ENCODE measurements at places on chromosomes 7 and 10. TPM values are rescaled to one million over a fixed set of nuclear protein-coding genes. Genes with fewer than 3 reads are reported as not detected.

GRCh38 chr10:79446758-79447084 lies 1.3 kb upstream of the ZCCHC24 start:
- H3K27me3 ChIP-seq: no peaks in the 10 kb centered on the region
- H3K27ac ChIP-seq: peak overlapping the region; percentile 94
- peak overlapping the region; percentile 93 for H3K4me3 ChIP-seq
- peaks cover 36% of the 10 kb centered on the region for H3K4me1 ChIP-seq

GRCh38 chr10:130369645-130370381 lies 233.6 kb downstream of the GLRX3 start:
- DNase-seq: no peak
- no peak overlapping the region for H3K27ac ChIP-seq
- H3K27me3 ChIP-seq: no peaks in the 10 kb centered on the region
- no peaks in the 10 kb centered on the region for H3K4me1 ChIP-seq

DNA sequence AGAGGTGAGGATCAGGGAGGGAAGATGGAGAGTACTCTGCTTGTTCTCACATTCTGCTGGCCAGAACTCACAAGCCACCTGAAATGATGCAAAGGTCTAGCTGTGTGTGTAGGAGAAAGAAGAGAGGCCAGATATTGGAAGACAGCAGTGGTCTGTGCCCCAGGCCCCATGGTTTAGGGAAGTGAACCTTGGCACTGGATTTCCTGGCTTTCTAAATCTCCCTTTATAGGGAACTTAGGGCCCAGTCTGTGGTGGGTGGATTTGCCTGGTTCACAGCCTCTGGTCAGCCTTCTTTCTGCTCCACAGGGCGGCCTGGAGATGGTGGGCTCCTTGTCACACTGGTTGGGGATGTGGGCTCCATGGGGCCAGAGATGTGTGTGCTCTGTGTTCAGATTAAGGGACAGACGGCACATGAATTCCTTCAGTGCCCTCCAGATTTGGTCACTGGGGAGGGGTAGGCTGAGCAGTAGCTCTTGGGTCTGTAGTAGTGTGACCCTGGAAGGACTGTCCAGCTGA lies 9.5 kb upstream of the SH2D4B start:
- H3K4me3 ChIP-seq: no peak overlapping the region
- H3K27ac ChIP-seq: peak overlapping the region; percentile 71
- H3K27me3 ChIP-seq: no peaks in the 10 kb centered on the region
- peaks cover 46% of the 10 kb centered on the region for H3K4me1 ChIP-seq
- DNase-seq: no peak

DNA sequence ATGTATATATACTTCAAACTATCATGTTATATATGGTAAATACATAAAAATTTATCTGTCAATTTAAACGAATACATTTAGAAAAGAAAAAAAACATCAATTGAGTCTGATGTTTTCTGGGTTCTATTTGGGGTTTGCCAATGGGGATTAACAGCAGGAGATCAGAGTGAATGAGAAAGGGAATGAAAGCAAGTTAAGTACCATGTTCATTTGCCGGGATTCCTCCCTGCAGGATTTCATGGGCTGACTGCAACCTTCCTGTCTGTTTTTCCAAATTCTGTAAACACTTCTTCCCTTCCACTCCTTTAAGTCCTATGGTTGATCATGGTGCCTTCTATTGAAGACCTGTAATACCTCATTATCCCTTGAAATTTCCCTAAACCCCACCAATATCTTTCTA lies 33.9 kb upstream of the SEMA3A start:
- H3K36me3 ChIP-seq: no peaks in the 10 kb centered on the region
- no peak overlapping the region for H3K4me3 ChIP-seq
- no peaks in the 10 kb centered on the region for H3K4me1 ChIP-seq
- no peak for DNase-seq

SHH gene
- polyA plus RNA-seq: not detected

ZDHHC6 gene
- polyA plus RNA-seq: 19.4 TPM

TMEM270 gene
- not detected for polyA plus RNA-seq

CCAR1 gene
- 24.1 TPM for polyA plus RNA-seq

RSPH10B gene
- polyA plus RNA-seq: not detected
